ENCODE measurements at places on chromosomes 16 and 17. TPM values are rescaled to one million over a fixed set of nuclear protein-coding genes. Genes with fewer than 3 reads are reported as not detected.
A peak's percentile ranks its signal among the peaks of the same experiment; 100 is the strongest.

GRCh38 chr16:81130126-81130525, 33.9 kb upstream of the GCSH start:
- H3K36me3 ChIP-seq, result no peaks in the 10 kb centered on the region
- H3K4me3 ChIP-seq, result no peak overlapping the region
- DNase-seq, result no peak
- peaks cover 3% of the 10 kb centered on the region for H3K27me3 ChIP-seq
- no peaks in the 10 kb centered on the region for H3K4me1 ChIP-seq
- H3K27ac ChIP-seq, result no peak overlapping the region

DNA sequence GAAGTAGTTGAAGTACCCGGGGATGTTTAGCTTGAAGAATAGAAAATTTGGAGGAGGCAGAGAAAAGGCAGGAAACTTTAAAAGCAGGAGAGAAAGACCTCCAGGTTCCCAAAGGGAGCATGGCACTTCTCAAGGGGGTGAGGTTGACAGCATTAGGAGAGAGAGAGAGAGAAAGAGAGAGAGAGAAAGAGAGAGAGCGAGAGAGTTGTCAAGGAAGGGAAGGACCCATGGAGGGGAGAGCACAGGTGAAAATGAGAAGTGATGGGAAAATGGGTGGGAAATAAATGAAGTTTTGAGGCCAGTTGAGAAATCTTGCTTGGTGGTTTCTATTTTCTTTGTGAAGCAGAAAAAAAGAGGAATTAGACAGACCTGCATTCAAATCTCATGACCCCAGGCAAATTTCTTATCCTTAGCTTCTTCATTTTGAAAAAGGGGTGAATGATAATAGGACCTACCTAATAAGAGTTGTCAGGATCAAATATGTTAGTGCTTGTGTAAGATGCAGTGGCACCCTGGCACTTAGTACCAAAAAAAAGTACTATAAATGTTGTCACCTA, 24.0 kb downstream of the PRKCB start:
- H3K27ac ChIP-seq, result peak overlapping the region; percentile 61
- peak overlapping the region; percentile 64 for H3K4me3 ChIP-seq
- no peak for DNase-seq
- peaks cover 6% of the 10 kb centered on the region for H3K36me3 ChIP-seq
- H3K27me3 ChIP-seq, result no peaks in the 10 kb centered on the region
- H3K4me1 ChIP-seq, result peaks cover 83% of the 10 kb centered on the region

DNA sequence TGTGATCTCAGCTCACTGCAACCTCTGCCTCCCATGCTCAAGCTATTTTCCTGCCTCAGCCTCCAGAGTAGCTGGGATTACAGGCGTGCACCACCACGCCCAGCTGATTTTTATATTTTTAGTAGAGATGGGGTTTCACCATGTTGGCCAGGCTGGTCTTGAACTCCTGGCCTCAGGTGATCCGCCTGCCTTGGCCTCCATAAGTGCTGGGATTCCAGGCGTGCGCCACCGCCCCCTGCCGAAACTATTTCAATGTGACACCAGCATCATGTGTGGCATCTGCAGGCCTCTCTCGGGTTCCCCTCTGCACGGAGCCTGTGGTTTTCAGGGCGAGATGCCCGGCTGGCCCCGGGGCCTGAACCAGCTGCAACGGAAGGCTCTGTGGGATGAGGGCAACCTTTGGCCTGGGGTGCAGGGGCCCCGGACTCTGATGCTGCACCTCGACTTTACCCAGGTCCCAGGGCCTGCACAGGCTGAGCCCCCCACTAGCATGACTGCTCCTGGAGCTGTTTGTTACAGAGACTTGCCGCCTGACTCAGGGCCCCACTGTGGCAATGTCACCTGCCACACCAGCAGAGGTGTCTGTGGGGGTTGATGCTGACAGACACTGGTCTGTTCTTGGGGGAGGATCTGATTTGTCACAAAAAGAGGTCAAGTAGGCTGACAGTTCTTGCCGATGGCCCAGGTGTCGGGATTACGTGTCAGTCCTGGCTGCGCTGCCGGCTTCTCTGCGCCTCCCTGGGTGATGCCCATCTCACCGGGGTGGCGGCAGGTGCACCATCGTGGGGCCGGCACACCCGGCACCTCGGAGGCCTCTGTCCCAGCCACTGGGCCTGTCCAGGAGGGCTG, 8.6 kb upstream of the TEX19 start:
- no peak overlapping the region for H3K27ac ChIP-seq
- DNase-seq, result no peak
- H3K36me3 ChIP-seq, result no peaks in the 10 kb centered on the region
- no peak overlapping the region for H3K4me3 ChIP-seq
- no peaks in the 10 kb centered on the region for H3K27me3 ChIP-seq
- no peaks in the 10 kb centered on the region for H3K4me1 ChIP-seq

- no peaks in the 10 kb centered on the region for H3K36me3 ChIP-seq
- peak; percentile 91 for DNase-seq
- H3K4me1 ChIP-seq, result peaks cover 34% of the 10 kb centered on the region
- H3K27me3 ChIP-seq, result no peaks in the 10 kb centered on the region
Measured at GRCh38 chr16:67993207-67994039, 5.9 kb downstream of the DPEP2 start.

CHST5 gene
- not detected for total RNA-seq

SPATA22 gene
- not detected for total RNA-seq
